Stimulated activated CD4-positive, alpha-beta T cell treated with anti-CD3 and anti-CD28 coated beads, TNF-alpha, amount 100 ng/mL, for 48 hours (primary cell): ENCODE measurements at places on chromosomes 2 and 18.

GRCh38 chr18:43934781-43935471 lies 657.6 kb upstream of the SYT4 start:
- no peak for DNase-seq

DNA sequence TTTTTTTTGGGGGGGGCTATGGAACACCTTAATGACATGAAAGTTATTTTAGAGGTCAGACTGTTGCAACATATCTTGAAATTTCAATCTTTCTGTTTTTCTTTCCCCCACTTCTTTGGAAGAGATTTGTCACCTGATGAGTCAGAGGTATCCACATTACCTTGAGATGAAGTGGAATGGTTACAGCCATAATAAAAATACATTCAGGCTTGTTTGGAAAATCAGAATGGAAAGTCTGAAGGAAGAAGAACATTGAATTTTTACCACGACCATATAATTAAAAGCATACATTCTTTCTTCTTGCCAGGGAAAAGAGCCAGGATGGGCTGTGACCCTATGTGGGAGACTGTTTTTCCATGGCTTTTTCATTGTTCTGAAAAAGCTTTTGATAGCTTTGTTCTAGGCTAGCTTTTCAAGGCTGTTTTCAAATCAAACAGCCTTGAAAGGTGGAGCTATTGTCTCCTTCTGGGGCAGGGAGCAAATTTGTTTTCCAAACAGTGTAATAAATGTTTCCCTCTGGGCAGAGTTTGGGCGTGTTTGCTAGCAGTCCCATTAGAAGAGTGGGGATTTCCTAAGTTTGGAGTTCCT lies 2.3 kb upstream of the GTF3C3 start:
- no peak for DNase-seq

- DNase-seq = no peak
Observed at GRCh38 chr18:36593001-36593400, 235.8 kb downstream of the TPGS2 start.

- no peak for DNase-seq
Observed at GRCh38 chr2:23503097-23503496, 118.1 kb downstream of the KLHL29 start.

- DNase-seq = no peak
Observed at GRCh38 chr18:50356036-50356945, 18.6 kb upstream of the SKA1 start.

DNA sequence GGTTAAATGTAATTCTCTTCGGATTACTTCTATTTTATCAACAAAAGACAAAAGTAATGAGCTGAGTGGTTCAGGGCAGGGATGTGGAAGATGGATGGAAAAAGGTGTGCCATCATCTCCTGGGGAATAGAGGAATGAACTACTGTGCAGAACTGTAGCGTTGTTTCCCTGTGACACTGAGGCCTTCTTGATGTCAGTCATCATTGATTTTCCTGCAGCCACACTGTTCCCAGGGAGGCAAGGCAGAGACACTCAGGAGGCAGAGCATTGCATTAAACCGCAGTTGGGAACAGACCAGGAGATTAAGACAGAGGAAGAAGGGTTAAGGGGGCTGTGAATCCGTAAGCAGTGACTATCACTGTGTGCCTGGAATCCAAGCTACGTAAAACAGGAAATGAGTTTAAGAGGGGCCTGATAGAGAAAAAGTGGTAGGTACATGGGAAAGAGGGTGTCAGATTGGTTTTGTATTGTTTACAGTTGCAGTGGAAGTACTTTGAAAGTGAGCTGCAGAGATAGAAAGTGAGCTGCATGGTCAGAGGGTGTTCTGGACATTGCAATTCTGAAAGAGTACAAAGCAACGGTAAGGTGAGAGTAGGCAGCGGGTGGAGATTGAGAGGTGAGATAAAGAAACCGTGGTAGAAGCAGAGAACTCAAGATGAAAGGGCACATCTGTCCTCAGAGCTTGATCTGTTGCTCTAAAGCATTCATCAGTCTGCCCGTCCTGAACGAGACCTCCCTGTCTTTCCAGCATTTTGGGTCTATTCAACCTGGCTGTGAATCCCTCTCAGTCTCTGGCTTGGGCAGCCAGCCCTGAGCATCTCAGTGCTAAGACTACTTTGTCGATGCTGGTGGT lies 793.4 kb upstream of the CELF4 start:
- DNase-seq = no peak

DNA sequence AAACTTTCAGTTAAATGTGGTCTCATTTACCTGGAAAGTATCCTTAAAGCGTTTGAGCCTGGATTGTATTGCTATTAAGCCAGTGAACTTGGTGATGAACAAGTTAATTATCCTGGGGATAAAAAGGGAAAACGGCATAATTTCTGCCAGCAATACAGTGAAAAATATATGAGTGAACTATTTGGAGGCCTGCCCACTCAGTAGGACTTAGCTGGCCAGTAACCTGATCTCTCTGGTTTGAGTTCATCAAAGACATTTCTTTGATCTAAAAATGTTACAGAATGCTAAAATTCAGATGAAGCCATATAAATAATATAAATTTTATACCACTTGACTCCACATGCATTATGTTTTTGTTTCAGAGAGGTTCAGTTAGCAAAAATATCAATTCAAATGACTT lies 241.1 kb upstream of the VWC2L start:
- no peak for DNase-seq
